Osteoblast (primary cell): ENCODE measurements at places on chromosomes 5 and 9. TPM values are rescaled to one million over a fixed set of nuclear protein-coding genes. Genes with fewer than 3 reads are reported as not detected.

The CDK7 gene
- 41.5 and 44.5 TPM in 2 replicates for total RNA-seq

The ITK gene
- total RNA-seq = under 0.01 TPM in 1 of 2 replicates, not detected in the other

The NME5 gene
- total RNA-seq = 5.9 and 6.5 TPM in 2 replicates

The SPRY4 gene
- total RNA-seq = 5.4 and 5.9 TPM in 2 replicates

The QRFP gene
- total RNA-seq = not detected in 2 replicates

The ZNF879 gene
- 6.2 and 8.3 TPM in 2 replicates for total RNA-seq

The AGXT2 gene
- not detected in 2 replicates for total RNA-seq

The TMEM252 gene
- total RNA-seq = not detected in 2 replicates

The BSPRY gene
- total RNA-seq = not detected in 2 replicates

The OTP gene
- total RNA-seq = under 0.01 TPM in 1 of 2 replicates, not detected in the other

The MAMDC4 gene
- 0.88 and 1.4 TPM in 2 replicates for total RNA-seq

The ENTPD8 gene
- not detected in 2 replicates for total RNA-seq

The IL13 gene
- under 0.01 TPM in 1 of 2 replicates, not detected in the other for total RNA-seq

The HTR4 gene
- not detected in 2 replicates for total RNA-seq

The IL4 gene
- total RNA-seq = not detected in 2 replicates

The NAIP gene
- 4.4 and 7.2 TPM in 2 replicates for total RNA-seq

The WDR38 gene
- total RNA-seq = not detected in 2 replicates

The HSD17B3 gene
- total RNA-seq = under 0.01 TPM in 1 of 2 replicates, not detected in the other

The NIM1K gene
- total RNA-seq = 0.88 and 1.1 TPM in 2 replicates

The TAF11L10 gene
- not detected in 2 replicates for total RNA-seq

The CREB3 gene
- total RNA-seq = 56.6 and 64.8 TPM in 2 replicates

The CD72 gene
- 2.7 and 2.9 TPM in 2 replicates for total RNA-seq

The KIF12 gene
- total RNA-seq = not detected in 2 replicates

The OR13C3 gene
- total RNA-seq = not detected in 2 replicates

The CCDC192 gene
- total RNA-seq = not detected in 2 replicates

The FOXD4L5 gene
- under 0.01 TPM in 1 of 2 replicates, not detected in the other for total RNA-seq

The FUT7 gene
- not detected in 2 replicates for total RNA-seq

The NIPAL4 gene
- total RNA-seq = 0.36 TPM in 1 of 2 replicates, not detected in the other

The PCDHA10 gene
- 0.36 and 0.59 TPM in 2 replicates for total RNA-seq

The ARID3C gene
- under 0.01 TPM in 1 of 2 replicates, not detected in the other for total RNA-seq

The PCDHA1 gene
- not detected in 2 replicates for total RNA-seq

The IL5 gene
- not detected in 2 replicates for total RNA-seq

The TMEM174 gene
- not detected in 2 replicates for total RNA-seq

The CORO2A gene
- total RNA-seq = 0.29 and 0.72 TPM in 2 replicates

The RAD50 gene
- 39.4 and 47.7 TPM in 2 replicates for total RNA-seq

The HEMGN gene
- not detected in 2 replicates for total RNA-seq

The PARP8 gene
- total RNA-seq = 22.1 and 30.8 TPM in 2 replicates

The PAPPA gene
- 56.5 and 86.9 TPM in 2 replicates for total RNA-seq

The PCDHA9 gene
- total RNA-seq = 0.29 and 0.36 TPM in 2 replicates

The SPINK13 gene
- not detected in 2 replicates for total RNA-seq

The NCS1 gene
- 43.0 and 49.9 TPM in 2 replicates for total RNA-seq

The IGFBPL1 gene
- total RNA-seq = 0.36 TPM in 1 of 2 replicates, not detected in the other

The FOXD1 gene
- total RNA-seq = 12.7 and 17.0 TPM in 2 replicates

The MSX2 gene
- total RNA-seq = 1.5 and 2.2 TPM in 2 replicates

The PRRX2 gene
- total RNA-seq = 27.5 and 34.8 TPM in 2 replicates

The MRPL41 gene
- 26.2 and 30.4 TPM in 2 replicates for total RNA-seq

The CARD6 gene
- 19.5 and 24.8 TPM in 2 replicates for total RNA-seq

The C7 gene
- 0.36 and 0.88 TPM in 2 replicates for total RNA-seq

The MLLT3 gene
- 13.8 and 17.4 TPM in 2 replicates for total RNA-seq

The GHR gene
- total RNA-seq = 5.4 and 5.6 TPM in 2 replicates

The SLC25A2 gene
- 0.36 and 0.59 TPM in 2 replicates for total RNA-seq

The MZB1 gene
- total RNA-seq = 0.29 TPM in 1 of 2 replicates, not detected in the other

The NMUR2 gene
- total RNA-seq = not detected in 2 replicates

The FOXD4L3 gene
- total RNA-seq = under 0.01 TPM in 1 of 2 replicates, not detected in the other

The PPP3R2 gene
- total RNA-seq = not detected in 2 replicates

The PRSS3 gene
- 2.2 and 3.5 TPM in 2 replicates for total RNA-seq

The FGF18 gene
- total RNA-seq = under 0.01 and 0.29 TPM in 2 replicates
